ENCODE measurements at places on chromosomes 1 and 21.

DNA sequence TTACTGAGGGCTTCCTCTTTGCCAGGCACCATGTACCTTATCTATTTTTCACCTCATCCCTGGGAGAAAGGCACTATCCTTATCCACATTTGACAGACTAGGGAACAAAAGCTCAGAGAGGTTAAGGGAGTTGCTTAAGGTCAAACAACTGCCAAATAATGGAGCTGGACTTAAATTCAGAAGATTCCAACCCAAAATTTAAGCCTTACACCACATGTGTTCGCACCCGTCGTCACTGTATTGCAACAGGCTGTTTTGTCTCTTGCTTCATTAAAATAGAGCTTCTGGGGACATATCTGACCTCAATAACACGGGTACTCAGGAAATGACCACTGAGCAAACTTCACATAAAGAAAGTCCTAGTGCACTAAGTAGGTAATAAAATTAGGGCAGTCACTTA lies 62.0 kb downstream of the TRABD2B start:
- no peak for DNase-seq

DNA sequence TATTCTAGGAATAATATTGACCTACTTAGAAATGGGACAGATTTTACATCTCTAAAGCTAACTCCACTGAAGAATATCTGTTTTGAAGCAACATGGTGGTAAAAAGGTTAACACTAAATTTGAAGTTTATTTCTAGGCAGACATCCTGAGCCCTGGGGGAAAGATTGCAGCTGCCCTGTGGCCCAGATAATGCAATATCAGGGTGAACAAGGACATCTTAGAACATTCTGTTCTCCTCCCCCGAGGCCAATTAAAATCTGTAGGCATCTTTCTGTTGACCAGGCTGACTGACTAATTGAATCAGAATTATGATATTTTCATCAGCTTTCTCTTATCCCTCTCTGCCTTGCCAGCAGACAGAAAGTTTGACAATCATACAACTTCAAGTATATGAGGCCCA lies 149.8 kb upstream of the DUSP10 start:
- no peak for DNase-seq

- no peak for DNase-seq
These were observed 38.6 kb upstream of the MPZL1 start for GRCh38 chr1:167683226-167683625.

- no peak for DNase-seq
These were observed 111.2 kb upstream of the NBPF11 start for GRCh38 chr1:148263128-148263905.

DNA sequence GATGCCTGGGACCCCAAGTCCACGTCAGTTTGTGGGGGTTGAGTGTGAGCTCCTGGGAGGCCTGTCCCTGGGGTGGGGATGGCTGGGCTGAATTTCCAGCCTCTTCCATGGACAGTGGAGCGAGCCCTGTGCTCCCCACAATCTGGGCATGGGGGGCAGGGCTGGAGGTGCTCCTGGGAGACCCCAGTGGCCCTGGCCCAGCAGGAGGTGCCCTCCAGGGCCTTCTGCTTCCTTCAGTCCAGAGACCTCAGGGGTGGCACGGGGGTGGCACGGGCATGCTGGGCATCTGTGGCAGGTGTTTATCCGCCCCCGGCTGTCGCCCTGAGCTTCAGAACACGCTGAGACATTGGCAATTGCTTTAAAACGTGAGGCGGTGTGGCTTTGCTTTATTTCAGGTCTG lies 40.9 kb downstream of the MORN1 start:
- DNase-seq: no peak

- no peak for DNase-seq
These were observed 28.7 kb downstream of the DDX20 start for GRCh38 chr1:111784273-111784901.

- no peak for DNase-seq
These were observed 35.3 kb downstream of the VN1R5 start for GRCh38 chr1:247291161-247291560.

GRCh38 chr1:204073837-204074273 lies 940 bp downstream of the SOX13 start:
- no peak for DNase-seq

GRCh38 chr1:95086949-95087533 lies 14.3 kb upstream of the ALG14 start:
- no peak for DNase-seq

GRCh38 chr1:99820546-99820945 lies 29.6 kb upstream of the AGL start:
- no peak for DNase-seq

DNA sequence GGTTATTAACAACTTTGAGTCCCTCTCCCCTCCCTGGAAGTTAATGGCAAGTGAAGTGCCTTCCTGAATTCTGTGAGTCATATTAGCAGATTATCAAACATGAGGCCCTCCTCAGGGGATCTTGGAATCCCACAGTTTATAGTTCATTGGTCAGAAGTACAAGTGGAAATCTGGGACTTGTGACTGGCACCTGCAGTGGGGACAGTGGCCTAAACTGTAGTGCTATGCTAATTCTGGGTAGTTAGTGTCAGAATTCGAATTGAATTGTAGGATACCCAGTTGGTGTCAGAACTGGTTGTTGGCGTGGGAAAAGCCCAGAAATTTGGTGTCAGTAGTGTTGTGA lies 26.2 kb downstream of the ZYG11B start:
- no peak for DNase-seq

DNA sequence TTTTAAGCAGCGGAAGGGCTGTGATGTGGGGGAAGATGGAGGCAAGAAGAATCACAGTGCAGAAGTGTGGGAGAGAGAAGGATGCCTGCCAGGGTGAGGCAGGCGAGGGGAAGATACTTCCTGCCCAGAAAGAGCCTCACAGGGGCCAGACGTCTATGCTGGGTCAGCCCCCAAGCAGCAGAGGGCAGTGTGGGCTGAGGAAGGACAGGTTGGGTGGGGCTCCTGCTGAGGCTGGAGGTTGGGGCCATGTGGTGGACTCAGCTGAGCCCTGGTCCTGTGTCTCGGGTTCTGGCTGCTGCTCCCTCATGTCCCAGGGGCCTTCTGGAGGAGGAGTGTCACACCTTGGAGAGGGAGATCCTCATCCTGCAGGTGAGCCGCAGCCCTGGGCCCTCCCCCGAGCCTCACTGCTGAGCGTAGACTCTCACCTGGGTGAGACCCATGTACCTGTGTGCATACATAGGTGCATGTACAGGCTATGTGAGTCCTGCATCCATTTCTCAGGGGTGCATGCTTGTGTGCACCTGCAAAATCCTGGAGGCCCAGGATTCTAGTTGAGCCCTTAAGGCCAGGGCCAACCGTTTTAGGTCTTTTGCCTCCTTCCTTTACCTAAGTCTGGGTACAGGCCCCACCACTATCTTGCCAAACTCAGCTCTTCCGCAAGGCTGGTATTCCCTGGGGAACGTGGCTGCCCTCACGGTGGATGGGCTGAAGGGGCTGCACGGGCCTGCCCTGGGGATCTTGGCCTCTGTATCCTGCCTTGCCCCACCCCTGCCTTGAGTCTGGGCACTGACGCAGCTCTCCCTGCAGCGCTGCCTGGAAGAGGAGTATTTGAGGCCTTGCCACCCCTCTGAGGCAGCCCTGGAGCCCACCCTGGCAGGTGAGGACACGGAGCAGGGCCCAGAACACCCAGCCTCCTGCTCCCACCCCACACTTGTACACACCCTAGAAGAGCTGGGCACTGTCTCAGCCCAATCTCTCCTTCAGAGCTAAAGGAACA lies 3.7 kb downstream of the CCDC24 start:
- DNase-seq: no peak

DNA sequence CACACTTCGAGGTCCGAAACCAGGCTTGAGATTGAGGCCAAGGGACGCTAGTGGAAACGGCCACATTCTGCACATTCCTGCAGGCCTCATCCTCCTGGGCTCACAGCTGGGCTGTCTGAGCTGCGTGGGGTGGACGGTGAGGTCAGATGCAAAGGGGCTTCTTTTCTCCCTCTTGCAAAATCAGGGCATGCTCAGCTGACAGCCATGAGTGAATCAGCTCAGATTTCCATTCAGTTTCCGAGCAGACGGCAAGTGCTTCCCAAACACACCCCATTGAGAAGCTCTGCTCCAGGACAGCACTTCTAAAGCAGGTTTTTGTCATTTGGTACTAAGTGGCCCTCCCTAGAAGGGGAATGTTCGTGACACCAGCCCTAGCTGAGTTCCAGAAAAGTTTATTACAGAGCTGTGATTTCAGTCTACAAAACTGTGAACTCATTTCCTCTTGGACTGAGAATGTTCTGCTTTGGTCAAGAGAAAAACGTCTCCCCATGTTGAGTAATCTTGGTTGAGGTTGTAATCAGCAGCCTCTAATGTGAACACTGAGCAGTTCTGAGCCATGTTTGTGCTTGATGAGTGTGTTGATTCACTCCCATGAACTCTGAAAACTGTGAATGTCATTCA lies 10.0 kb downstream of the PDPN start:
- DNase-seq: no peak

GRCh38 chr1:162951553-162952315 lies 90.8 kb upstream of the CCDC190 start:
- no peak for DNase-seq

- no peak for DNase-seq
These were observed 1583.3 kb downstream of the MRPL39 start for GRCh38 chr21:24023936-24024335.

- no peak for DNase-seq
These were observed 21.0 kb upstream of the IFFO2 start for GRCh38 chr1:18977428-18977827.

GRCh38 chr1:167654975-167655575 lies 25.0 kb downstream of the RCSD1 start:
- no peak for DNase-seq

DNA sequence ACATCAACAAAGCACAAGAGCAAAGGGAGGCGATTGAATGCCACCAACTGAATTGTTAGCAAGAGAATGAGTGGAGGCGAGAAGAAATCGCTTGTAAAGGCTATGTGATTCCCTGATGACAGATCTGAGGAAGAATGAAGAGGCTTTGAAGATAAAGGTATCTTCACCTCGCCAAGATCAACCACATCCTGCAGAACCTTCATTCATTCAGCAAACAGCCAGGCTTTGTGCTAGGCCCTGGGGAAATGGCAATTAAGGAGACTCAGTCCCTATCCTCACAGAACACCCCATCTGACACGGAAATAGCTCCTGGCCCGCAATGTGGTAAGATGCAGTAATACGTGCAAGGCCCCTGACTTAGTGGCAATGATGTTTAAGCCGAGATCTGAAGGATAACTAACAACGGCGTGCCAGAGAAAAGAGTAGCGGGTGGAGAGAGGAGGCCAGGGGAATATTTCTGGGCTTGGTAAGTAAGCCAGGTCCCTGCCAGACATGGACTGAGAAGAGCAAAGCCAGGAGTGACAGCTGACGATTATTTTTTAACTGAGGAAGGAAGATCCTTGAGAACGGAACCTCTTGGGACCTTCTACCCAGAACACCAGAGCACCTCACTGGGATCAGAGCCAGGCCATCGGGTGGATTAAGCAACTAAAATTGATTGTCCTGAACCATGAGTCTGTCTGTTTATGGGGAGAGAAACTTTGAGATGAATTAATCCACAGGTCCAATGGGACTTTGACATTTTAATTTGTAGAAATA lies 4.6 kb upstream of the VSIG8 start:
- no peak for DNase-seq

GRCh38 chr21:36909901-36910561 lies 56.4 kb downstream of the HLCS start:
- DNase-seq: no peak

DNA sequence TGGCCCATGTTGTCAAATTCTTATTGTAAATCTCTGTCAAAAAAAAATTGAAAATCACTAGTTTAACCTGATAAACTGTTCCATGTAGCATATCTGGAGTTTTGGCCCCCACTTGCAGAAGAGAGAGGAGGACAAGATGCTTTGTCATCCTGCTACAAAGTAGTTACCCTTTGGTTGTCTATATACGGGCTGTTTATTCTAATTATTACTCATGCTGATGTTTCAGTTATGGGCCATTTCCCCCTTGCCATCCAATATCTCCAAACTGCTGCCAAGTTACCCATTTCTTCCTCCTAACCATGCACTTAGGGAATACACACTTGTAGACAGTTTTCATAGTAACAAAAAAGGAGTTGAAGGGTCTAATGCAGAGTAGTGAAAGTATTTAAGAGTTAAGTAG lies 22.6 kb downstream of the STX12 start:
- DNase-seq: no peak

DNA sequence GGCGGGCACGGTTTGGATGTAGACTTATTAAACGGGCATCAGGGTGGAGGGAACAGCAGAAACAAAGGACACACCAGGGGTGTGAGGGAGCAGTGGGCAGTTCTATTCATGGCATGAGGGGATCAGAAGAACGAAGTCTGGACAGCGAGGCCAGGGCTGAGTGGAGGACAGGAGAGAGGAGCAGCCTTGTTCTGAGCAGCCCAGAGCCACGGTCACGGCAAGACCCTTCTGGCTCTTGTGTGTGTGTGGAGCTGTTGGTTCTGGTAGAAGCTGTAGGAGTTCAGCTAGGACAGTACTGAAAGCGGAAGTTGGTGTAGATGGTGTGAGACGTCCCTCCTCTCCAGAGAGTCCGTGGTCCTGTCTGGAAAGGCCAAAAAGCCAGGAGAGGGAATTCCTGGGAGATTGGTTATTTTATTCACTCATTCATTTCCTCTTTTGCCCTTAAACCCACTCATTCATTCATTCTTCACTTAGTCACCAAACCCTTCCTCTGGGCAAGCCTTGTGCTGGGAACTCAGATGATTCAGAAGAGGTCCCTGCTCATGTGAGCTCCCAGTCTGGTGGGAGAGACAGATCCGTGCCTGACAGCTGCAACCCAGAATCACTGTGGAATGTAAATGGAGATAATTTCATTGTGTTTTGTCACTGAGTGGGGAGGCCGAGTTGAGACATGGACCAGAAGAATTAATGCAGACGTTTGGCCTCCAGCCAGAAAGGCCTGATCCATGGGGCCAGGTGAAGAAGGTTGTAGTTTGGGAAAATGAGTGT lies 4.1 kb upstream of the ACOT11 start:
- DNase-seq: no peak

GRCh38 chr1:42949312-42950115 lies 9.2 kb downstream of the SLC2A1 start:
- DNase-seq: no peak

GRCh38 chr1:67170751-67171573 lies 4.7 kb downstream of the IL23R start:
- DNase-seq: no peak

- DNase-seq: no peak
These were observed 4.9 kb downstream of the C1orf198 start for GRCh38 chr1:230863449-230863848.

- DNase-seq: no peak
These were observed 6.9 kb downstream of the PLA2G5 start for GRCh38 chr1:20076710-20077461.

- no peak for DNase-seq
These were observed 195.2 kb downstream of the PBX1 start for GRCh38 chr1:164754088-164754600.

- no peak for DNase-seq
These were observed 20.8 kb upstream of the MPC2 start for GRCh38 chr1:167957710-167958109.

All from T-cell (primary cell).